ENCODE measurements at places on chromosomes 1 and 21.

GRCh38 chr1:171801487-171801891 lies 20.0 kb downstream of the METTL13 start:
- DNase-seq = no peak

- DNase-seq = no peak
Observed at GRCh38 chr1:38990386-38990737, 714 bp upstream of the AKIRIN1 start.

DNA sequence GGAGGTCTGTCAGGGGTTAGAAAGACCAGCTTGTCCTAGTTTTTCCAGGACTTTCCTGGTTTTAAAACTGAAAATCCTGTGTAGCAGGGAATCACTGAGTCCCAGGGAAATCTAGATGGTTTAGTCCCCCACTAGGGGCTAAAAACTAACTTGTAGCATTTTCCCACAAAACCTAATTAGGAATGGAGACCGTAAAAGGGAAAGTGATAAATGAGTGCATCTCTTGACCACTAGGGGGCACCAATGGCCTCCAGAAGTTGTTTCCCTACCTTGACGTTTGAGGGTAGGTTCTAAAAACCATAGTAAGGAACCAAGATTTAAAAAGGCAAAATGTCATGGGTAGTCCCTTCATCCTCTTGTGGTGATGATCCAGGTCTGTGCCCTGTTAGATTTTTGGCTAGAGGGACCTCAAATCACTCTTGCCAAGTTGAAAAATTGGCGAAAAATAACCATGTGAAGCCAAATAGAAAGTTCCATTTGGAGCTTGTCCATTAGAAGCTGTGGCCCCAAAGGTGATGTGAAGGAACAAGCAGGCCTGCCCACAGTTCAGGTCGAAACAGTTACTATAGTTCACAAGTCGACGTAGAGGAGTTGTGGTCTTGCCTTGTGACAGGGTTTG lies 24.5 kb downstream of the CLIC6 start:
- DNase-seq = peak; percentile 36

DNA sequence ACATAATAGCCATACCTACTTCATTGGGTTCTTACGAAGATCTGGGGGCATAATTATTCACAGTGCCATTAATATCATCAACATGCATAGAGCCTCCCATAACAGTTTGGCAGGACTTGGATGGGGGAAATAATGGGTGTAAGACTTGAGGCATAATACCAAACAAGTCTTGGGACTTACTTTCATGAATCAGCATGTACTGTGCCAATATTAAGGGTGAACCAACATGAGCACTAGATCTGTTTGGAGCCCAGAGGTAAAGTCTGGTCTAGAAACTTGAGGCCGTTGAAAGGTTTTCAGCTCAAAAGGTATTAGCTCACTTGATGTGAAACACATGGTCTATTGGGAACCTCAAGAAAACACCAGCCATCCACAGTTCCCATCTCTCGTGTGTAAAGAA lies 56.7 kb upstream of the ZC3H11B start:
- DNase-seq = no peak

DNA sequence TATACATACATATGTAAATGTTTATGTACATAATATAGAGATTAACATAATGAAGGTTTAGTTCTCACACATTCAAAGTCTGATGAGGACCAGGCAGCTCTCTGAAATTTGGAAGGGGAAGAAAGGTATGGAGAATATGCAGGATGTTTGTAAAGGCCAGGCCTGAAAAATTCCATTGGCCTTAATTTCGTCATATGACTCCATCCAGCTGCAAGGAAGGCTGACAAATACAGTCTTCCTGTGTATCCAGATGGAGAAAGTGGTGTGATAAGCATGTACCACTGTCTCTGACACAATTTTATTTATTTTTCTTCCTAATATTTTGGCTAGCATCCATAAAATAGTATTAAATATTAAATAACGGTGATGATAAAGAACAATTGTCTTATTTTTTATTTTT lies 6.3 kb upstream of the SGIP1 start:
- DNase-seq = no peak

GRCh38 chr1:230413061-230413460 lies 13.1 kb downstream of the PGBD5 start:
- no peak for DNase-seq

- no peak for DNase-seq
Observed at GRCh38 chr1:84991097-84991920, 5.6 kb downstream of the MCOLN2 start.

DNA sequence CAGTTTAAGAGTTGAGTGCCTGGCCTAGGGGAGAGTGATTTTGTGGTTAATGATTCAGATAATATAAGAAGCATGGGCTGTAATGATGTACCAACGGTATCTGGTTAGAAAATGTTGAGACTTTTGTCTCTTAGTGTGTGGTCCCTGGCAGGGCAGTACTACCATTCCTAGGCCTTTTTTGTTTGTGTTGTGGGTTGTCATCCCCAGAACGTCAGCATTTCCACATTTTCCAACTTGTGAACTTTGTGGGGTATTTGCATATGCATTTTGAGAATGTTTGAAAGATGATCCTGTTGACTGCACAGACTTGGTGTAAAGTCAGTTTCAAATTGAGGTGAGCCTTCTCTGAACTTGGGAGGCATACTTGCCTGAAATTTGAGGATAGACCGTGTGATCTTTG lies 11.4 kb downstream of the NEK7 start:
- DNase-seq = no peak

DNA sequence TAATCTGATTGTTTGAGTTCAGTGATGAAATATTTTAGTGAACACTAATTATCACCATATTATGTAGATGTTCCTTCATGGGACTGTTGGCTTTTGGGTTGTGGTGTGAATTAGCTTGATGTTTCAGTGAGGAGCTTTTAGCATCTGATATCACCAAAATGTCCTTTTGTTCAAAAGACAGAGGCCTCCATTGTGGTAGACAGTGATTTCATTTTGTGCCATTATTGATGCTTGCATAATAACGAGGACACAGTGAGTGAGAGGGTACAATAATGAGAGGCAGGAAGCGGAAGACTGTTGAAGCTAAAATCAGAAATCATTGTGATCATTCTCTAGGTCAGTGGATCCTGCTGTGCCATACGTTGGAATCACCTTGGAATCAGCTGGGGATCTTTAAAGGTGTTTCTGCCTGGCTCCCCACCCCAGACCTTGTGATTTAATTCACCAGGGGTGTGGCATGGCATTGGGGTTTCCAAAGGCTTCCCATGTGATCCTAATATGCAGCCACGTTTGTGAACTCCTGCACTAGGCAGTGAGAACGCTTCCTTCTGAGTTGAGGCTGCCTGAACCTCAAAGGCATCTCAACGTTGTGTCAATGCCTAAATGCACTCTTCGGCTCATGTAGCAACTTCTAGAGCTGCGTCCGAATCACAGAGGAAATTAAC lies 82.1 kb upstream of the KIF1B start:
- DNase-seq = no peak

GRCh38 chr1:76933847-76934815 lies 66.9 kb downstream of the ST6GALNAC5 start:
- DNase-seq = no peak

- no peak for DNase-seq
Observed at GRCh38 chr1:226403201-226404034, 4.5 kb downstream of the PARP1 start.

DNA sequence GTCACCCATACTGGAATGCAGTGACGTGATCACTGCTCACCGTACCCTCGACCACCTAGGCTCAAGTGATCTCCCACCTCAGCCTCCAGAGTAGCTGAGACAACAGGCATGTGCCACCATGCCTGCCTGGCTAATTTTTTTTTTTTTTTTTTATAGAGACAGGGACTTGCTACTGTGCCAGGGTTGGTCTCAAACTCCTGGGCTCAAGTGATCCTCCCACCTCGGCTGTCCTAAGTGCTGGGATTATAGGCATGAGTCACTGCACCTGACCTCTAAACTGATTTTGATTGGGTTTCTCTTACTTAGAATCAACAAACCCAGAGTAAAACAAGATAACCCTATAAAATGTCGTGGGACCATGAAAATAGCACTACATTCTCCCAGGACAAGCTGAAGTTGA lies 112.0 kb downstream of the UBE2U start:
- DNase-seq = no peak

- DNase-seq = no peak
Observed at GRCh38 chr1:240192851-240193250, 101.2 kb downstream of the FMN2 start.

GRCh38 chr1:185517808-185518419 lies 200.9 kb upstream of the IVNS1ABP start:
- DNase-seq = no peak

- no peak for DNase-seq
Observed at GRCh38 chr1:89989799-89990198, 5.1 kb upstream of the ZNF326 start.

- no peak for DNase-seq
Observed at GRCh38 chr21:25953659-25954058, 216.9 kb downstream of the APP start.

DNA sequence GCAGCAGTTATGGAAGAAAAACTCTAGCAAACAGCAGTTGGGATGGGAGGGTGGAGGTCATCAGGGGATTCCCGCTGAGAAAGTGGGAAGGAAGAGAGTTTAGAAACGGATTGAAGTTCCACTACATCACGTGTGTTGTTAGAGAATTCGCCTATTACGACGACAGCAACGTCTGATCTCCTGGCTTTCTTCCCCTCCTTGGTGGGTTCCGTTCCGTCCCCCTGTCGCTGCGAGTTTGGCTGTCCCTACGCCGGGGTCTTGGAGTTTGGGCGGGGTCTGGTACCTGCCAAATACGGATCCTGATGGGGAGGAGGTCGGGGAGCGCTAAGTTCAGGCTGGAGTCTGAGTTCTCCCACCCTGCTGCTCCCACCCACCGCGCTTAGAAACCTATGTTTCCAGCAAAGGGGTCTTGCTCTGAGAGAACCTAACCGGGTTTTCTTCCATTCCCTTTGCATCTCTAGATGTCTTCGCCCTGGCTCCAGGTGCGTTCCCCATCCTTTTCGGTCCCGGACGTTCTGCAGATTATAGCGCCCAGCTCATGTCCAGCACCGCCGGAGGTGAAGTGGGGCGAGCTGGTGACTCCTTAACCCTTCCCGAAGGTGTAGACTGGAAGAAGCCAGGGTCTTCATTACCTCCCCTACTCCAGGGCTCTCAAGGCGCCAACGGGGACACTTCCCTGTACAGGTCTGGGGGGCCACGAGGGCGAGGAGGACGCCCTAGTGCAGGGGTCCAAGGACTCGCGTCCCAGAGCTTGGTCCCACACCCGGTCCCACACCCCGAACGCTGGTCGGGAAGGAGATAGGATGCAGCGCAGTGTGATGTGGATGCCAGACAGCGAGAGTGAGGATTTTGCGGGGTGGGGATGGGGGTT lies 641 bp upstream of the KCNK2 start:
- no peak for DNase-seq

GRCh38 chr1:227086636-227087035 lies 146.5 kb downstream of the COQ8A start:
- no peak for DNase-seq

GRCh38 chr1:25500694-25501093 lies 42.7 kb upstream of the LDLRAP1 start:
- DNase-seq = no peak

DNA sequence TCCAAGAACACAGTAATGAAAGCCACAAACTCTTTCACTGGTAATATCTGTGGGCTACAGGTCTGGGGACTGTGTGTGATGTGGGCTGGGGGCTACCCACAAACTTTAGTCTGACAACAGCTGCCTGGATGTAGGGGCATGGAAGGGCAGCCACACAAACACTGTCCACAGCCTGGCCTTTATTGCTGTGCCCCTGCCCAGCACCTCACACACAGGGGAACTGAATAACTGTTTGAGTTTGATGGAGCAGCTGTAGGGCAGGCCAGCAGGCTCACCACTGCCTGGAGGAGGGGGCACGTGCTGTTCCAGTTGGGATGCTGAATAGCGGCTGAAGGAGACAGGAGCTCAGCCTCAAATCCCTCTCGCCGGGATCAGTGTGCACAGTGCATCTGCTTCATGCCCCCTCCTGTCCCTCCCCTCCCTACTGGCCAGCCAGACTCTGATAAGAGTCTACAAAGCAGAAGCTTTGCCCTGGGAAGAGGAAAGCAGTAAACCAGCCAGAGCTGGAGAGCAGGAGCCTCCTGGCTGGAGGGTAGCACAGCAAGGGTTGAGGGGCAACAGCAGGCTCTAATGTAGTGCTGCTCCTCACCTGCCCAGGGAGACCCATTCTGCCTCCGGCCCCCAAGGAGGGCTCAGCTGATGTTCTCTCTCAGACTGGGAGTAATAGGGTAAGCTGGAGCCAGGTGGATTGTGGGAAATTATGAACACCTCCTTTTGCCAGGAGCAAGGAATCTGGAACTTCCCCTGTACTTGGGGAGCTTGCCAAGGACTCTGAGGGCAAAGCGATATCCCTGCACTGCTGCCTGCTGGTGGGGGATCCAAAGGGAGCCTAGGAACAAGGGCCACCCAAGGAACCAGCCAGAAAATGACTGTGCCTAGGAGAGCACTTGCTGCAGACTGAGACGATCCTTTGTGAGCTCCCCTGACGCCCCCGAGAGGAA lies 70.2 kb upstream of the GOLT1A start:
- DNase-seq = no peak

DNA sequence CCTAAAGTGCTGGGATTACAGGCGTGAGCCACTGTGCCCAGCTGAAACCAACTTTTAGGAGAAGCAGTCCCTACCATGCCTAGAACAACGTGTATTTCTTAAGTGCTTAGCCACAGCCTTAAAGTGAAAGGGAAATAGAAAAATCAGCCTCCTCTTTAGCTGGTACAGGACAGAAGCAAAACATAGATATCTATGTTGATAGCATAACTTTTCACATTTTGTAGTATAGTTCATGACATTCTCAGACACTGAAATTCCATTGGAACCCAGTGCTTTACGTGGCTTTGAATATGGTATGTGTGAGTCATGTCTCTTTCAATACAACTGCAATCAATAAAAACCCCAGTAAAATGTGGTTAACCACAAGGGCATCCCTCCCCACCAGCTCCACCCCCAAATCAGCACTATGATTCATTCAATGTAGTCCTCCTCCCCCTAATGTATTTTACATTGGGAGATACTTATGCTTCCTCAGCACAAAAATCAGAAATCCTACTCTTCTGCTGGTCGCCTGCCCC lies 32.1 kb downstream of the TGFB2 start:
- peak; percentile 89 for DNase-seq

- no peak for DNase-seq
Observed at GRCh38 chr1:227058321-227058751, 118.2 kb downstream of the COQ8A start.

DNA sequence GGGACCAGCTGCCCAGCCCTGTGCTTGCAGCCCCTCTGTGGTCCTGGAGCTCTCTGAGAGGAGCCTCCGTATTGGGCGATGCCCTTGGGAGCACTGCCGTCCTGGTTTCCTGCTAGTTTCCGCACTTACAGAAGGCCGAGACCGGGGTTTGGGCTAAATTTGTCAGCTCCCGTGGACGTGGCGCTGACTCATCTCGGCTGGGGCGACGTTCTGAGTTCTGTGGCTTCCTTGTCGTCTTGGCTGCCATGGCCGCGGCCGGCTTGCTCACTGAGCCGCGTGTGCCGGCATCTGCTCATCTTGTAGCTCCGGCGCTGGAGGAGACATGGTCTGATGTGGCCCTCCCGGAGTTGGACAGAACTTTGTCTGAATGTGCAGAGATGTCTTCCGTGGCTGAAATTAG lies 64.9 kb downstream of the PCNT start:
- no peak for DNase-seq

- DNase-seq = no peak
Observed at GRCh38 chr1:200872446-200873115, at the start of gene GPR25. Gene GPR25 (plus strand): TSS chr1:200872981. CDS start chr1:200873038, 57 bp downstream.
